T-helper 2 cell treated with Interferon-gamma antibody and Interleukin-4, amounts not matched to agents 5 μg/mL and 100 μg/mL, for 36 hours (primary cell): ENCODE measurements at places on chromosomes 16 and 17.
A peak's percentile ranks its signal among the peaks of the same experiment; 100 is the strongest.

GRCh38 chr17:78247304-78247703, 15.9 kb downstream of the TMEM235 start:
- DNase-seq, result no peak

GRCh38 chr17:68829211-68829610, 126.0 kb downstream of the ABCA8 start:
- no peak for DNase-seq

- peak; percentile 75 for DNase-seq
Observed at GRCh38 chr17:6374761-6375312, 60.1 kb downstream of the AIPL1 start.

- no peak for DNase-seq
Observed at GRCh38 chr17:17067257-17067656, 25.0 kb downstream of the MPRIP start.

DNA sequence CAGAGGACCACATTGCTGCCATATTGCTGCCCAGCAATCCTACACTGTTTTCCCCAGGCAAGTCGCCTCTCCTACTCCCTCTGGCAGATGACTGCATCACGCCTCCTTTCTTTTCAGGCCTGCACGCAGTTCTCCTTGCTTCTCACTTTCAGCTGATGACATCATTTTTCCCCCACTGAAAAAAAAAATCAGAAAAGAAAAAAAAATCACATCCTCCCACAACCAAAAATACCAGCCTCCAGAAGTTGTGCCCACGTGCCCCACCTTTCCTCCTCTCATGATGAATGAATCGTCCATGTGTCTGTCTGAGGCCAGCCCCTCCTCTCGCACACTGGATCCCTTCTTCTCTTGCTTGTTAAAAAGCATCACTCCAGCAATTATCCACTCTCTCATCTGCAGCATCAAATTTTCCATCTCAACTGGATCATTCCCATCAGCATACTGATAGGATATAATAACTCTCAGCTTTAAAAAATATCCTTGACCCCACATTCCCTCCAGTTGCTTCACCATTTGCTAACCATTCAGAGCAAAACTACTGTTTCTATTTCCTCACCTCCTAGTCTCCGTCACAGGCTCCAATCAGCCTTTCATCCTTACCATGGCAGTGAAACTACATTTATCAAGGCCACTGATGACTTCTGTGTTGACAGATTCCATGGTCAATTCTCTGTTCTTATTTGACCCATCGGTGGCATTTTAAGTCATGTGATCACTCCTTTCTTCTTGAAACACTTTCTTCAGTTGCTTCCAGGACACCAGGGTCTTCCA, 30.1 kb upstream of the DYNLL2 start:
- no peak for DNase-seq

- DNase-seq, result no peak
Observed at GRCh38 chr16:62954144-62955032, 918.1 kb upstream of the CDH8 start.

DNA sequence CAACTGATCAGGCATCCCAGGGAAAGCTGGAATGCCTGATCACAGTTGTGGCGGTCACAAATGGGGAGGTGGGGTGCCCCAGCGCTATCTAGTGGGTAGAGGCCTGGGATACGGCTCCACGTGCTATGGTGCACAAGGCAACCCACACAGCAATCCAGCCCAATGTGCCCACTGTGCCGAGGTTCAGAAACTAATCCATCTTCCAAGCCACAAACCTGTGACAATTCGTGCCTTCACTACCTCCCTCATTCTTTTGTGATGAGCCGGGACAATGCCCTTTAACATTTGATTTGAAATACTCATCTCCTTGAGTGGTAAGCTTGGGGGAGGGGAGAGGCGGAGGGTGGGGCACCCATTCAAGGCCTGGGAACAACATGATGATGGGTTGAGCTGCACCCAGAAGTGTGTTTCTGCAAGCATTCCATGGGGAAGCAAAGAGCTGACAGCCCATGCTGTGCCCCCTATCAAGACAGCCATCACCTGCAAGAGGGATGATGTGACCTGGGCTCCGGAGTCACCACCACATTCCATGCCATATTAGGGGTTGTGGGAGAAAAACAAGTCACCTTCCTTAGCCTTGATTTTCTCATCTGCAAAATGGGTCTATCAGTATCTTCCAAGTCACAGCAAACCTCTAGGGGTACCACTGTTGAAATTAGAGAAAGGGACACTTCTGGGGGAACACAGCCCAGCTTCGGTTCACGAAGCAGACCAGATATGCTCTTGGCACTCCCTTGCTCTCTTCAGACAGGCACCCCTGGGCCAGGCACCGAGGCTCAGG, 3.7 kb downstream of the ELOB start:
- DNase-seq, result no peak

- DNase-seq, result no peak
Observed at GRCh38 chr16:82631701-82632685, 5.2 kb downstream of the CDH13 start.

GRCh38 chr16:68037841-68038597, 14.9 kb downstream of the DUS2 start:
- no peak for DNase-seq

GRCh38 chr17:64920419-64921172, 1.3 kb upstream of the LRRC37A3 start:
- no peak for DNase-seq

GRCh38 chr17:17345294-17345597, 42.1 kb downstream of the NT5M start:
- DNase-seq, result no peak

DNA sequence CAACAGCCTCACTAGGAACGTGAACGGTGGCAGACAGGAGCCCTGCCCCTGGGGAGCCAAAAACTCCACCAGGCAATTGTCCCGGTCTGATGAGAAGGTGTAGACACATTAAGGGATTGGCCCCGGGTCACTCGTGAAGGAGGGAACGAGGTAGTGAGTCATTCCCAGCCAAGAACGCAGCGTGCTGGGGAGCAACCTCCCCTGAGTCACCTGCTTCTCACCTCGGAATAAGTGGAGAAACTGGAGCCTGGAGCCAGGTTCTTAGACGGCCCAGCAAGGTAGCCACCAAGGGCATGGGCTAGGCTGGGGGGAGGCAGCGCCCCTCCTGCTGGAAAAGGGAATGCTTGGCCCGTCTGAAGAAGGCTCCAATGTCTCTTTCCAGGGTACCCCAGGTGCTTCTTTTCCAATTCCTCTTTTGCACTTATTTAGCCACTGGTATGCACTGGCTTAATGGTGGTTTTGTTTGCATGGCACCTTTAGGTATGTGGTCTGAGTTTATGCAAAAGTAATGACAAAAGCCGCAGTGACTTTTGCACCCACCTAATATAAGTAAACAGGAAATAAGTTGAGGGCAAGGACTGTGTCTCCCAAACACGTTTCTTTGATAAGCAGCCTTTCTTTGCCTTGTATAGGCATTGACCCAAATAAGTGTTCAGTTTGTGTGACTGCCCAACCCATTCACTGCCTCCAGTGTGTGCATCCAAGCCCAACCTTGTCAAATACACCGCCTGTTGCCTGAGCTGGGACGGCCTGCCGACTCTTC, 1.8 kb upstream of the HELZ start:
- DNase-seq, result no peak

- DNase-seq, result no peak
Observed at GRCh38 chr17:10661437-10661836, 4.3 kb upstream of the MYH3 start.

GRCh38 chr17:751269-752001, 629 bp downstream of the GEMIN4 start:
- peak; percentile 46 for DNase-seq
